HS-5 (cell line): ENCODE measurements at places on chromosomes 5 and 9.

DNA sequence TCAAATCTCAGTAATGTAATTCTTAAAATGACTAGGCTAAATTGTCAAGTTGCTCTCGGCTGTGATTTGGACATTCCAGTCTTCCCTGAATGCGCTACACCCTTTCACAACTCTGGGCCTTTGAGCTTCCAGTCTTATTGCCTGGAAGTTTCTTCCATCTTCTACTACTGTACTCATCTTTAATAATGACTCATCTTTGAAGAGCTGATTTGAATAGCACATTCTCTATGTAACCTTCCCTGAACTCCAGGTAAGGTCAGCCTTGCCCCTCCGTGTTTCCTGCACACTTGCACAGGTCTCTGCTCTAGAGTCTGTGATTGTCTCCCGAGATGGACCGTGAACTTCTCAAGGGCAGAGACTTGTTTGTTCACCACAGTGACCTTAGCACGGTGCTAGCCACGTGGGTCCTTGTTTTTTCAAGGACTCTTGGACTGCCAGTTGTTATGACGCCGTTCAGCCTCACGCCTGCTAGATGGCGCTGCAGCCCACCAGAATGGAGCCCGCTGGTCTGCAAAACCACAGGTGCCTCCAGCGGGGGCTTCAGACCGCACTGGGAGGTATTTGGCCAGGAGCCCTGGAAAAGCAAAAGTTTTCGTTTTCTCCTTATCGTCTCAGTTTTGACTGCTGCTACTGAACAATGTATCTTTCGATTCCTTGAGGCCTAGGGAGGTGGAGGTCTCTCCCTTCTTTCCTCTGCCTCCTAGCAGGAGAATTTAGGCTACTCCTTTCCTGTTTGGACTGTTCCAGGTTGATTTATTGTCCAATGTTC lies 44.4 kb downstream of the SEC61B start:
- DNase-seq: peak; percentile 31

GRCh38 chr5:134575316-134575715 lies 49.8 kb downstream of the JADE2 start:
- DNase-seq: no peak

- DNase-seq: no peak
Measured at GRCh38 chr5:60295423-60295822, 401.9 kb upstream of the PDE4D start.

GRCh38 chr5:61263561-61264272 lies 68.3 kb upstream of the ZSWIM6 start:
- no peak for DNase-seq

DNA sequence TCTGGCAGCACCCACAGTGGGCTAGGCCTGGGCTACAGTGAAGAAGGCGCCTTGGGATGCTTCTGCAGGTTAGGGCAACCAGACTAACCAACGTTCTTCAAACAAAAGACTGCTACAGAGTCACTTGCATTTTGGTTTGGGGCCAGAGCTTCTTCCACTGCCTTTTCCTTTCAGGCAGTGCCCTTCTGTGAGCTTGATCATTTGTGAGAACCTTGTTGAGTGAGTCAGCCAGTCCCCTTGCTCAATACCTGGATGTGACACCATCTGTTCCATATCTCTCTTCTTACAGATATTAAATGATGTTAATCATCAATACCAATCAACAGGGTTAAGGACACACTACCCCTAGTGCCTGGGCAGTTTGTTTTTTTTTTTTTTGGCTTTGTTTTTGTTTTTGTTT lies 46.5 kb upstream of the VDAC1 start:
- DNase-seq: no peak

DNA sequence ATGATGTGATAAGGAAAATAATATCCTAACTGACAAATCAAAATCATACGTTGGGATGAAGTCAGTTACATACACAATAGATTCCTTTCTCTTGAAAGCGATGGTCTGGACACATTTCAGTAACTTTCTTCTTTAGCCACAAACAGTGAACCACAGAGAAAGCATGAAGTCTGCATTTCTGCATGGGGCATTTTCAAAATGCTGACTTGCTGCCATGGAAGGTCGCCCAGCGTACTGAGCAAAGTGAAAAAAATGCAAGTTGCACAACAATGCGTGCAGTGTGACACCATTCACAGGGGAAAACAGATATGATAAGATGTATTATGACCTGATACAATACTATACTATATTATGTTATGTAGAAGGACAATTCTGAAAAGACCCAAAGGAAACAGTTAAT lies 146.3 kb downstream of the SNX18 start:
- DNase-seq: peak; percentile 96
